B cell (primary cell): ENCODE measurements at places on chromosomes 2 and 18. TPM values are rescaled to one million over a fixed set of nuclear protein-coding genes. Genes with fewer than 3 reads are reported as not detected.
A peak's percentile ranks its signal among the peaks of the same experiment; 100 is the strongest.

DNA sequence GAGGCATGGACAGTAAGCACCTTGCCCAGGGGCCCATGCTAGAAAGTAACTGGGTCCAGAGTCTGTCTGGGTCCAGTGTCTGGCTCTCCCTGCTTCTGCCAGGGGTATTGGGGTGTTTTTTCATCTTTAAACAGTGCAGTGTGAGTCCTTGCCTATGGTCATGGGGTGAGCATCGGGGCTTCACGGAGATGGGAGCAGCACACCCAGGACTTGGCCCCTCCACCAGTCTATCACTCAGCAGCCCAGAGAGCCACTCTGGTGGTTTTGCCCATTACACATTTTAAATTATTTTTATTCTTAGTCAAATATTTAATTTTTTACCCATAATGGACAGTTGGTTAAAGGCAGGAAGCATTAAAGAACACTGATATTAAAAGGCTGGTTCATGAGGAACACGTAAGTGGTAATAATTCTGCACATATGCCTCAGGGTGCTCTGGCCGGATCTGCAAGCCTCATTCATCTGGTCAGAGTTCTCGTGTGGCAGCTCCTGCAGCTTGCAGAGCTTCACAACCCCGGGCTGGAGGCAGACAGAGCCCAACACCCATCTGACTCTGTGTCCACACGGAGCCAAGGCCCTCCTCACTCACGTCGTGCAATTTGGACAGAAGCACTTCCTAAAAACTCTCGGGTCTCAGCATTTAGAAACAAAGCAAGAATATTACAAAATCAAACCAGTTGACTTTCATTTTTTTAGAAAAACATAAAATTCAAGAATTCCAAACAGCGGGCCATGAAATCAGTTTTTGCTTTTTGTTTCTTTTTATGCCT is 204.1 kb downstream of the CTIF start:
- no peak for DNase-seq

- DNase-seq: no peak
Observed at GRCh38 chr18:45449418-45450227, 165.7 kb upstream of the SLC14A2 start.

DNA sequence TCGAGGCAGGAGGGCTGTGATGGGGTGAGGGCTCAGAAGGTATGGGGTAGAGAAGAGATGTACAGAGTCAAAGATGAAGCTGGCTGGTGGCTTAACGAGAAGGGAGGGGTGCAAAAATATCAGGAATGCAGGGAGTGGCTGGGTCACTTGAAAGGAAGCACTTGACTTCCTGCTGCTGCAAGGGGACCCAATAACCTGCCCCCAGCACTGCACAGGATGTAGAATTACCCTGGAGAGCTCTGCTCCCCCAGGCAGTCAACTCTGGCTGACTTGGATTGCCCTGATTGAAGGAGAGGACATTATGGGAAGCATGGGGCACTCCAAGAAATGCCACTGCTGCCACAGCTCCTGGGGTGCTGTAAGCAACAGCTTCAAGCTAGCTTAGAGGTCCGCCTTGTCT is 41.8 kb downstream of the CFAP221 start:
- DNase-seq: no peak

DNA sequence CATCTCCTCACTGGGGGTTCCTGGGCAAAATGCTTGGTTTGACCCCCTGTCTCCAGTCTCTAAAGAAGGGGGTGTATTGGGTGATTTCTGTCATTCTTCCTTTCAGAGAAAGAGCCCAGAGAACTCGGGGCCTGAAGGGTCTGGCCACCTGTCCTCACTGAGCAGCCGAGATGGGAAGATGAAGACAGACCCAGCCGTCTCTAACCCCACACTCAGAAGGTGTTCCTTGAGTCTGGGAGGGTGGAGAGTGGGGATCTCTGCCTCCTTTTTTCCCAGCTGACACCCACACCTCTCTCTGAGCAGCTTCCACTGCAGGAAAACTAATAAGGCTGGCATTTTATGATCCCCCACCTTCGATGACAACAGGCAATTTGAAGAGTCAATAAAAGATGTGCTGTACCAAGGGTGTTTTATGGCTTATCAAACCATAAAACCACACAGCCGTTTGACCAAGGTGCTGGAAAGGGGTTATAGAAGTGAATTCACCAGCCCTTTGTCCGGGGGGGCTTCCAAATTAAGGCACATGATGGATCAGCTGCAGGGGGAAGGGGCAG is 213.8 kb downstream of the SMAD2 start:
- DNase-seq: no peak

GRCh38 chr2:174623690-174624089 is 26.1 kb upstream of the WIPF1 start:
- no peak for DNase-seq

DNA sequence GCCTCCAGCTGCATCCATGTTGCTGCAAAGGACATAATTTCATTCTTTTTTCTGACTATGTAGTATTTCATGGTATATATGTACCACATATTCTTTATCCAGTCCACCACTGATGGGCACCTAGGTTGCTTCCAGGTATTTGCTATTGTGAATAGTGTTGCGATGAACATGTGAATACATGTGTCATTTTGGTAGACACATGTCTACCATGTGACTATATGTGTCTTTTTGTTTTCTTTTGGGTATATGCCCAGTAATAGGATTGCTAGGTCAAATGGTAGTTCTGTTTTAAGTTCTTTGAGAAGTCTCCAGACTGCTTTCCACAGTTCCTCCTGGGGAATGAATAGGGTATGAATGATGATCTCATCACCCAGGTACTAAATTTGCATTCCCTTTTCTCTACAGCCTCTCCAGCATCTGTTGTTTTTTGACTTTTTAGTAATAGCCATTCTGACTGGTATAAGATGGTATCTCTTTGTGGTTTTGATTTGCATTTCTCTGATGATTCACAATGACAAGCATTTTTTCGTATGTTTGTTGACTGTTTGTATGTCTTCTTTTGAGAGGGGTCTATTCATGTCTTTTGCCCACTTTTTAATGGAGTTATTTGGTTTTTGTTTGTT is 35.6 kb upstream of the FEZ2 start:
- no peak for DNase-seq

- no peak for DNase-seq
Observed at GRCh38 chr18:70634576-70635147, 345.8 kb downstream of the SOCS6 start.

GRCh38 chr18:8610459-8610851 is 1.2 kb downstream of the RAB12 start:
- DNase-seq: peak; percentile 41

Gene NR4A2
- 177 and 315 TPM in 2 replicates for polyA plus RNA-seq

Gene MAL
- 2.0 and 3.0 TPM in 2 replicates for polyA plus RNA-seq
